ENCODE measurements at places on chromosomes 5 and 9.

- no peak for DNase-seq
Observed at GRCh38 chr5:23139338-23140171, 286.4 kb upstream of the CDH12 start.

DNA sequence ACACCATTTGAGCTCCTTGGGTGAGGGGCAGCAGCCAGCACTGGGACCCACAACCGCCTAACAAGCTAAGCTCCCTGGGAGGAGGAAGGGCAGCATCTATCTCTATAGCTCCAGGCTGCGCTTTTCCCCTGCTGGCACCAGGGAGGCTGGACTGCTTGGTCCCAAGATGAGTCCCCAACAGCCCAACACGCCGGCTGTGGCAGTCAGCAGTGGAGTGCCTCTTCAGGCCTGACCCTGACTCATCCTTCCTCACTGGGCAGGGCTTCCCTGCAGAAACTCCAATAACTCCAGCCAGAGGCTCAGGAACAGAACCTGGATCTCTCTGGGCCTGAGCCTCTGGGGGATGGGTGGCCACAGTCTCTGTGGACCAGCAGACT lies 113.7 kb upstream of the ADAMTS16 start:
- no peak for DNase-seq

GRCh38 chr5:111747337-111747736 lies 9.7 kb downstream of the NREP start:
- no peak for DNase-seq

- DNase-seq, result peak; percentile 11
Observed at GRCh38 chr9:77648234-77649108, at the start of gene GNA14. TSS of gene GNA14 (minus strand) at chr9:77648322. CDS start at chr9:77647793, 529 bp downstream.

DNA sequence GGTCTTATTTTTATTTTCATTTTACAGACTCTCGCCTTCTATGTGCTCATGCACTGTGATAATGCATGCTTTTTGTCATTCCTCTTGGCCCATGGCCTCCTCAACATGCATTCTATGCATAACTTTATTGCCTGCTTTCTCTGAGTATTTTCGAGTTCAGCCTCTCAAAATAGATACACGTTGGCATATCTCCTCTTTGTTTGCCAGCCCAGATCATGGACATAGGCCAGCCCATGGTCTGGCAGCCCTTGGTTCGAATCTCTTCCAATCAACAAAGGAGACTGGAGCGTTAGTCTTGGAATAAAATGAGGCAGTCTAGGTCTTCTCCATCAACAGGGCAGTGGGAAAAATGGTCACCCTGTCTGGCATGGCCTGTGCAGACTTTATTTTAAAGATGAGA lies 279.5 kb upstream of the ADAMTS16 start:
- DNase-seq, result no peak

DNA sequence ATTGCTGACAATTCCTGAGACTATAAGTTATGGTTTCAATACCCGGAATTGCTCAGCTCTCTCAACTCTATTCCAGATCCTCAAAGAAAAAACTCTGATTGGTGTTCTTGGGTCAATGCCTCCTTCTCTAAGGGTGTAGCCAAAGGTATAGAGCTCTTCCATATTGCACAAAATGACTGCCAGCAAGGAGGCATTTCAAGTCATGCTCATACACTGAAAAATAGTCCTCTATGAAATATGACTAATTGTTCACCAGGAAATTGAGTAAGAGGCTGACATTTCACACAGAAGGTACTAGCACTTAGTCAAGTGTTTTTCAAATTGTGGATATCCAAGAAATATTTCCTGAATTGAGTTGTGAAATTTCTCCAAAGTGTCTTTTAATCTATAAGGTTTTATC lies 111.1 kb upstream of the KLF9 start:
- DNase-seq, result no peak

GRCh38 chr9:130345897-130346385 lies 80.4 kb downstream of the HMCN2 start:
- no peak for DNase-seq

GRCh38 chr5:37886242-37886905 lies 46.5 kb upstream of the GDNF start:
- DNase-seq, result no peak

DNA sequence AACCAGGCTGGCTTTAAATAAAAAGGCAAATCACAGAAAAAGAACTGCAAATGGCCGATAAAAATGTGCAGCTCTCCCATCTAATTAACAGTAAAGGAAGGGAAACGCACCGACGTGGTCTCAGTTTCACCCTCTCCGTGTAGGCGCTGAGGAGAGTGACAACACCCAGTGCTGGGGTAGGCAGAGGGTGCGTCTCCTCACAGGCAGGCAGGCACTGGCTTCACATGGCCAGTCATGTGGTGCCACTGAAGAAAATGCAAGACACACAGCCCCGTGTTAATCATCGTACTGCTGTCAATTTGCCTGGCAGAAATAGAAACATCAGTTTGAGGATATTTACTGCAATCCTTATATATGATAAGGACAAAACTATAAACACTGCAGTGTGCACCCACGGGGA lies 178.4 kb downstream of the FANCC start:
- DNase-seq, result no peak

GRCh38 chr5:1495525-1495897 lies 28.2 kb downstream of the LPCAT1 start:
- no peak for DNase-seq

- no peak for DNase-seq
Observed at GRCh38 chr5:15421921-15422412, 78.0 kb upstream of the FBXL7 start.

DNA sequence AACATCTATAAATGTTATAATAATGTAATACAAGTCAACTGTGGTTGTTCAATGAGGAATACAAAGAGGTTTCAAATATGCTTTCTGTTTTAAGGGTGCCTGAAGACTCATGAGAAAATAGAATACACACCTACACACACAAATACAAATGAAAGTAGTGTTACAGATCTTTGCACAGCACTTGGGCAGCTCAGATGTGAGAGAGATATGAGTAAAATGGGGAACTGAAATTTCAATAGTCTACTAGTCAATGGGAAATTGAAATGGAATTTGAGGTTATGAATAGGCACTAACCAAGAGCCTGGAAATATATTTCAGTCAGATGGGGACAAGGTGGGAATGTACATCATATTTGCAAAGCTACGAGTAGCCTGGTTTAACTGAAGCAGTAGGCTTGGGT lies 96.6 kb downstream of the ISL1 start:
- DNase-seq, result no peak

DNA sequence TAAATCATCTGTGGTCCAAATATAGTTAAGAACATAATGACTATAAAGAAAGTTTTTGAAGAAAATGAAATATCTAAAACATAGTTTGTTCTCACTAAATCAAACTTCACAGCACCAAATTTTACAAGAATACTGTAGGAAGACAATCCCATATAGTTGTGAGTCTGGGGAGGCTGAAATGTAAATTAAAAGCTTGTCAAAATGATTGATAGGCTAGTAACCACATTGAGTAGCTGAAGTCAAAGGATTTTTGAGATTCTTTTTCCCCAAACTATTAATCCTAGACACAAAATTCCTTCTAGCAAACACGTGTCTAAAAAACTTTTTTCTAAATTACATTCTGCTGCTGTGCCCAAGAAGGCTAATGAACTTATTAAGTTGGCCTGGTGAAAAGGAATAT lies 13.0 kb downstream of the BHMT start:
- DNase-seq, result no peak

DNA sequence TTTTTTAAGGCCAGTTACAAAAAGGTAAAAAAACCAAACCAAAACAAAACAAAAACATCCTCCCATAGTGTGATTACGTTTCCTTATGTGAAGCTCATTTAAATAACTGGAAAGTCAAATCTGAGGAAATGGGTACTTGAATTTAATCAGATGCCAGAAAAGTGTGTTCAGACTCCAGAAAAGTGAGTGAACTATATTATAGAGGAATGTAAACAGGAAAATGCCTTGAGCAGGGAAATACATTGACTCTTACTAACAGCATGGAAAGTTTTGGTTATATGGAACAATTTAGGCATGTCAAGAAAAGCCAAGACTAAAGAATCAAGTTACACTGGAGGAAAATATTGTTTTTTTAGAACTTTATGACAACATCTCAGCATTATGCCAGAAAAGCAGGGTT lies 37.8 kb upstream of the RNF20 start:
- no peak for DNase-seq

DNA sequence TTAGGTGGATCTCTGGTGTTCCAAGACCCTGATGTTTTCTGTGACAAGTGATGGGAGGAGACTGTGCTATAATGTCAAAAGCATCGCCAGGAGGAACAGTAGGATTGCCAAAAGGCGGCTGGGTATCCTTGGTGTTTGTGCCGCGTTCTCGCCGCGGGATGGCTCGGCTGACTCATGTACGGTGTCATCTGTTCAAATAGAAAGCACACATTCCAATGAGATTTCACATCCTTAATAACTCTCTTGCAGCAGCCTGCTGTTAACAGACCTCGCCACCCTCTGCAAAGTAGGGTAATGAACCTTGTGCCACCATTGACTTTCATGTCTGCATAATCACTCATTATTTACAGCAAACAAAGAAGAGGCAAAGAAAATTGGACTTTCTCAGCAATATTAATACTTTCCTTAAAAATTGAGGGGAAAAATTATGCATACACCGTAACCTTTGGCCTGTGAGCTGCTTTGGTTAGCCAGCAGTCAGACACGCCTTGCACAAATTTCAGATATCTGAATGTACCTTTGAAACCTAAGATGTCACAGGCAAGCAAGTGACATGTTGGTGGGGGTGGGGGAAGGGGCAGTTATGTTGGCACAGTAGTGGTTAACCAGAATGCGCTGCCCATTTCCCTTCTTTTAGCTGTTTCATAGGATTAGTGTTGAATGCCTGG lies 289.4 kb downstream of the EFNA5 start:
- DNase-seq, result no peak

GRCh38 chr9:20419533-20419932 lies 202.8 kb downstream of the MLLT3 start:
- no peak for DNase-seq

DNA sequence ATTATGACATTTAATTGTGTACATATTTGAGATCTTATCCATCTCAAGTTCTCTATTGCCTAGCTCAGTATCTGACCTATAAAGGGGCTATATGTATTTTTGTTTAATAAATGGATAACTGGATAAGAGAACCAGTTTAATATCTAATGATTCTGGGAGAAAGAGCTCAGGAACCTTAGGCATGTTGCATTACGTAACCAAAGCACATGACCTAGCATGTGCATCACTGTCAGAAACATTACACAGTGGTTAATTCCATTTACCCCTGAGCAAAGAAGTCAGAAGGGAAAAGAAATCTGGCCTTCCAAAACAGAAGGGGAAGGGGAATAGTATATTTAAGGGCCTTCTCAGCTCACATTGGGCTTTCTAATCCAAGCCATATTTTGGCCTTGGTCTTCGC lies 12.3 kb downstream of the PAPPA start:
- DNase-seq, result no peak

DNA sequence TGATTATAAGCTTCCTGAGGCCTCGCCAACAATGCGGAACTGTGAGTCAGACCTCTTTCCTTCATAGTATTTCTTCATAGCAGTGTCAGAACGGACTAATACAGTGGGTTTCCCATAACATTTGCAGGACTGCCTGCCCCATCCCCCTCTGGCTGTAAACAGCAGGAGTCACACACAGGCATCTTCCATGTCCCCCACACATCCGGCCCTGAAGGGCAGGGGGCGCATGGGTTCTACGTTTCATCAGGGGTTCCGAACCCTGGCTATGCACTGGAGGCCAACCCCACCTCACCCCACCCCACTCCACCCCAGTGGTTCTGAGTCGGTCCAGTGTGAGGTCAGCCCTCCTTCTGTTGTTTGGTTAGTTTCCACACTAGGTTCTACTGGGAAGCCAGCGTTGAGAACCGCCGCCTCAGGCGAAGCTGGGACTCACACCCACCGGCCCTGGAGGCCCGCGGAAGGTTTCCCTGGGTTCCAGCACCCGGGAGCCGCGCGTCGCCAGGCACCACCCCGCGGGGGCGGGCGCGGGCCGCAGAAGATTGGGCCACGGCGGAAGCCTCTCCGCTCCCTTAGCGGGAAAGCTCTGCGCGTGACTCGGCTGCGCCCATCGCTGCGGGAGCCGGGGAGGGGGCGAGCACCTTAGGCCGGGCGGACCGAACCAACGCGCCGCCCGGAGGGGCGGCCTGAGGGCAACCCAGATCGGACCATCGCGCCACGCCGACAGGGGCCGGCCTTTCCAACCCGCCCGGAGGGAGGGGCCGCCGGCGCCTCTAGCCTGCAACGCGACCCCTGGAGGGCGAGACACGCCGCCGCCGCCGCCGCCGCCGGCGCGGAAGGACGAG lies at the start of gene RUSC2:
Gene RUSC2, plus strand, starts transcription at position 799 of the 842 bp plus-strand sequence. CDS start 56,411 bp downstream, outside the sequence.
- peak; percentile 64 for DNase-seq

DNA sequence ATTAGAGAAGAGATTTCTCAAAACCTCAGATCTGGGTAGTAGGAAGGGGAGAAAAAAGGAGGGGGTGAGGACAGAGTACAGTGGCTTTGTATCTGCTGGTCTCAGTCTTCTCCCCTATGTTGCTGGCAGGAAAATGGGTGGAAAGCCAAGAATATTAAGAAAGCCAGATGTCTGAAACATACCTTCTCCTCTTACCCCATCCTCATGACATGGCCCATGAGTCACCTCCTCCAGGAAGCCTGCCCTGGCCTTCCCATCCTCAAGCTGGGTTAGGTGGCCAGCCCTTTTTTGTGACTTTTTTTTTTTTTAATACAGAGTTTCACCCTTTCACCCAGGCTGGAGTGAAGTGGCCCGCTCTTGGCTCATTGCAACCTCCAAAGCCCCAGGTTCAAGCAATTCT lies 61.8 kb downstream of the ABCA1 start:
- no peak for DNase-seq

DNA sequence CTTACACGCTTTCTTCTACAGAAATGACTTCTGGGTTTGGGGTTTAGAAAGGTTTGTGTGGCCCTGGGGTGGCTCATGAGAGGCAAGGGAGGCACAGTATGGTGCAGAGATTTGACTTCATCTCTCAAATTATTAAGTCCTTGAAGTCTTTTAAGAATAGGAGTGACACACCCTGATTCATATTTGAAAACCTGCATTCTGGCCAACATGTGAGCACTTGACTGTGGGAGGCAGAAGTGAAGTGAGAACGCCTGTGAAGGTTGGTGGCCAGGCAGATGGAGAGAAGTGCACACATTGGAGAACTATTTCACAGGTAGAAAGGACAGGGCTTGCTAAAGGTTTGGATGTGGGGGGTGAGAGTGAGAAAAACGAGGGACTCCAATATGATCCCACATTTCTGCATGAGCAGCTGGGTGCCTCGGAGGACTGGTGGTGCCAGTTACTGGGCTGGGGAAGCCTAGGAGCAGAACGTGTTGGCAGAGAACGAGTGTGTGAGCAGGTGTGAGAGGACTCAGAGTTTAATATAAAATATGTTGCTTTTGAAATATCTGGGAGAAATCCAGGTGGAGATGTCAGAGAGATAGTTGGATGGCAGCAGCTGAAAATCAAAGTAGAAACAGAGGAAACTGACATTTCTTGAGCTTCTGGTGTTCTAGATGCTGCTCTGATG lies 240.0 kb upstream of the ADAMTSL1 start:
- DNase-seq, result no peak

GRCh38 chr5:106601620-106602019 lies 1069.1 kb downstream of the EFNA5 start:
- no peak for DNase-seq

DNA sequence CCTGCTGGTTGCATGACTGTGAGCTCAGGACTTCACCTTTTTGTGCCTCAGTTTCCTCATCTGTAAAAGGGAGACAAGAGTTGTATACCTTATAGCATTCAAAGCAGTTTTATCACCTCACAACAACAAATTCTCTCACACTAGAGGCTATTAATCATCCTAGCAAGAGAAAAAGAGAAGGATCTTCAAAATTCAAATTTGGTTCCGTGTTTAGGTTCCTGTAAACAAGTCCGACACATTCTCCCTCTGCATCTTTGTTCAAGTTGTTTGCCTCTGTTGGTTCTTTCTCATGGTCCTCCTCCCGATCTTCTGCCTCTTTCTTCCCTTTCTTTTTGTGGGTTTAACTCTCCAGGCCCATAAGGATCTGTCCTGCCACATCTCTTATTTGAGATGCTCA lies 218.0 kb downstream of the PIK3R1 start:
- no peak for DNase-seq

All from stimulated activated CD4-positive, alpha-beta T cell treated with anti-CD3 and anti-CD28 coated beads, Interleukin-1b, Interleukin-23, amount 100 ng/mL, for 48 hours (primary cell).